ENCODE measurements at places on chromosomes 12 and 14.

GRCh38 chr14:91580876-91581577 lies 70.9 kb upstream of the PPP4R3A start:
- no peak for DNase-seq

DNA sequence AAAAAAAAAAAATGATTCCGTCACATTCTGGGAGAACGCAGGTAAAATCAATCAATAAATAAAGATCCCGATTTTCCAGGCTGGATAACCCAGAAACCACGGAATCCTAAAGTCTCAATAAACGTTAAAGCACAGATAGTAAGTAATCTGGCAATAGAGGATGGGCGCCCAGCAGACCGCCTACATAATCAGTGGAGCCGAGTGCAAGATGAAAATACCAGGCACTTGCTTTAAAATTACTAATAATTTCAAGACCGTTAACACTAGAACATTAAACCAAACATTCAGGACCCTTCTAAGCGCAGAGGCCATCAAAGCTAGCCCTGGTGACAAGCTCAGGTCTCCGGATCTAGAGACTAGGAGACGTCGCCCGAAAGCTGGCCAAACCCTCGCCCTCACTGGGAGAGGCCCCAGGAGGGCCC lies 1.2 kb upstream of the DCAF11 start:
- DNase-seq: peak; percentile 33

- no peak for DNase-seq
These were observed 43.3 kb upstream of the RASSF3 start for GRCh38 chr12:64566831-64567517.

- no peak for DNase-seq
These were observed 5.9 kb upstream of the NEDD1 start for GRCh38 chr12:96901175-96901574.

- no peak for DNase-seq
These were observed 16.9 kb upstream of the FAM222A start for GRCh38 chr12:109696485-109697269.

GRCh38 chr12:24039113-24039525 lies 89.6 kb upstream of the SOX5 start:
- no peak for DNase-seq

GRCh38 chr12:123160801-123161487 lies 10.1 kb upstream of the PITPNM2 start:
- no peak for DNase-seq

GRCh38 chr12:104604070-104604994 lies 147.6 kb downstream of the CHST11 start:
- DNase-seq: no peak

GRCh38 chr14:98177551-98177950 lies 1094.4 kb downstream of the BCL11B start:
- no peak for DNase-seq

- DNase-seq: no peak
These were observed 32.1 kb downstream of the BAZ1A start for GRCh38 chr14:34843011-34843554.

GRCh38 chr14:103568952-103569351 lies 6.2 kb downstream of the COA8 start:
- no peak for DNase-seq

- DNase-seq: no peak
These were observed 38.3 kb downstream of the GALNT4 start for GRCh38 chr12:89486264-89486663.

DNA sequence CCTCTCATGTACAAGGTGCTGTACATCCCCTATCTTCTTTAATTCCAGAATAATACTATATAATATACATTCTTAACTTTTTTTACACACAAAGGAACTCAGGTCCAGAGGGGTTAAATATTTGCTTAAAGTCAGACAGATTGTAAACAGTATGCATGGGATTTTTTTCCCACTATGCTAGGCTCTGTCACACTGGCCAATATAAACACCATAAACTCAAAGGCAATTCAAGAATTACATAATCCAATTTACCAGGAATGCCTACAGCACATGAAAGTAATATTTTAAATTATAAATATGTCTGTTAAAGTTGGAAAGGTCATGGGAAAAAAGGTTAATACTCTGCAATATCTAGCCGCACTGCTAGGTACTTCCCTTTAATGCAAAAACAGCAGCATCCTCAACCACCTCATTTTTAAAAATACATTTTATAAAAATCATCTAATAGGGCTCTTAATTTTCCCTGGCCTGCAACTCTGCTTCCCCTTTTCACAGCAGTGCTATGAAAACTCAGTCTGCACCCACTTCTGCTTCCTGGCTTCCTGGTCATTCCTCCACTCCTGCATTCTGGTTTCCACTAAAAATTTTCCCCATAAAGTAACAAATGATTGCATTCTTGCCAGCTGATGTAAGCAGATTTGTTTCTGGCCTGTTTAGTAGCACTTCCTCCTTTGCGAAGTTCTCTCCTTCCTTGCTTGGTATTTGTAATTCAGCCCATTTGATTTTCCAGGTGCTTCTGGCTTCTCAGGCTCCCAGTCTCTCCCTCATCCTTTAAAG lies 128.1 kb downstream of the ITPR2 start:
- DNase-seq: no peak

DNA sequence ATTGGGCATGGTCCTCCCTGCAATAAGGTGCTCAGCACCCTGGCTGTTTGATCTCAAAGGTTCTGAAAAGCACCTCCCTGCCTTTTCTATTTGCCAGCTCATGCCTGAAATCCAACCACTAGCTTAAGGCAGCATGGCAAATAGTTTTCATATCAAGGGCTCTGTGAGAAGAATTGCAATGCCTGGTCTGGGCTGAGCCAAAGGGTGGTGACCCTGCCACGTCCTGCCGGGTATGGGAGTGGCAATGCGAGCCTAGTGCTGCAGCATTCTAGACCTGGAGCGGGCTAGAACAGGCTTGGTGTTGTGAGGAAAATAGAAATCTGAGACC lies 2.3 kb upstream of the SCNN1A start:
- no peak for DNase-seq

DNA sequence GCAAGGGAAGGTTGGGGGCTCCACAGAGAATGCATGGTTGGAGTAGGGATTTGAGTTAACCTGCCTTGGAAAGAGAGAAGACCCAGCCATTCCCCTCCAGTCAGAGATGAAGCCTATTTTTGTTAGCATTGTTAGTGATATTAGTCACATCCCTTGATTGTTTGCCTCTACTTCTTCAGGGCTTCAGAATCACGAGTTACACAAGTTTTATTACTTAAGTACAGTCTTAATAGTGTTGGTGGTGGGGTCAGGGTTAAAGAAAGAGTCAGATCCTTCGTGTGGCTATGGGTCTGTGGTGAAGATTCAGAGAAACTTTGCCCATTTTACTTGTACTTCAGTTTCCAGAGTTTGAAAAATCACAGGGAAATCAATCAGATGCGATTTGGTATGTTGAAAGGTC lies 363.1 kb downstream of the LRIG3 start:
- DNase-seq: no peak

- DNase-seq: no peak
These were observed 20.0 kb upstream of the HHIPL1 start for GRCh38 chr14:99624971-99625370.

DNA sequence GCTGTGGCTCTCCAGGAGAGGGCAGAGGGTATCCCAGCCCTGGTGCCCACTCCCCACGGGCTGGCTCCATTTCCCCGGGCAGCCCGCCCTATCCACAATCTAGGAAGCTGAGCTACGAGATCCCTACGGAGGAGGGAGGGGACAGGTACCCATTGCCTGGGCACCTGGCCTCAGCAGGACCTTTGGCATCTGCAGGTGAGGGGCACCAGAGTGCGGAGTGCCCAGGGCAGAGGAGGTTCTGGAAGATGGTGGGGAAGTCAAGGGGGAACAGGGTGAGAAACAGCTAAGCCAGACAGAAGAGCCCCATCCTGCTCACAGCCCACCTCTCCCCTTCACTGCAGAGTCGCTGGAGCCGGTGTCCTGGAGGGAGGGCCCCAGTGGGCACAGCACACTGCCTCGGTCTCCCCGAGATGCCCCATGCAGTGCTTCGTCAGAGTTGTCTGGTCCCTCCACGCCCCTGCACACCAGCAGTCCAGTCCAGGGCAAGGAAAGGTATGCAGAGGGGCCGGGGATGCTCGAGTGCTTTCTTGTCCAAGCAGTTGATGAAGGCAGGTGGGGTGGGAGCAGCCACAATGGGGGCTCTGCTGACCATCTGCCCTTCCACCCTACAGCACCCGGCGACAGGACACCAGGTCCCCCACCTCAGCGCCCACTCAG lies 10.3 kb downstream of the TNS2 start:
- no peak for DNase-seq

Data from hypothalamus (tissue), 51 donors.